ENCODE measurements at places on chromosomes 3 and 15. TPM values are rescaled to one million over a fixed set of nuclear protein-coding genes. Genes with fewer than 3 reads are reported as not detected.
A peak's percentile ranks its signal among the peaks of the same experiment; 100 is the strongest.

NPAP1 gene
- 0.07 TPM for total RNA-seq

CISH gene
- 6.0 TPM for total RNA-seq

APOD gene
- total RNA-seq = not detected

NRG4 gene
- total RNA-seq = not detected

SUSD5 gene
- 2.0 TPM for total RNA-seq

TRAT1 gene
- not detected for total RNA-seq

DNA sequence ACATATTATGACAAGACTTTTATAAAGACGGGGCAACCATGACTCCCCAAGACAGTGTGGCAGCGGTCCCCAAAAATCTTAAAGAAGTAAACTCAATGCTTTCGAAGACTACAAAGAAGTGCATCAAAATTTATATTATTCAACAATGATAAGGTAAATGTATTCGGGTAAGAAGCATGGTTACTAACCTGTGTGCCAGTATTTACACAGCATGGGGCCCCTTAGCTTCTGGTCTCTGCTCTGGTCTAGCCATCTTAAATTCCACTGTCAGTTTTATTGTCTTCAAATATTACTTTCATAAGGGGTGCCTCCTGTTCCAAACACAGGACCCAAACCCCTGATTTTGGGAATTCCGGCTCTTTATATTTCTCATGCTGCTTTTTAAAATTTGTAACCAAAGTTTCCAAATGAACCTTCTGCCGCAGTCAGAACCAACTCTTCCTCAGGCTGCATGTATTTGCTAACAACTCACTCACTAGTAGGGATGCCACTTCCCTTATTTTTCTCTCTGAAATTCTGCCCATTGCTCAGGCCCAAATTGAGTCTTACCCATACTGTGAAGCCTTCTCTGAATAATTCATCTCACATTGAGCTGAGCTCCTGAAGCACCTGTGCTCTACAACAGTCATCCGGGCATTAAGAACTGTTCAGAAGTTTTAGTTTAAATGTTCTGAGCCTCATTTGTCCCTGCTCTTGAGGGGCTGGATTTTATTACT, 1.2 kb downstream of the TTC23 start:
- no peak for DNase-seq

GRCh38 chr3:10992943-10993728, 588 bp downstream of the SLC6A1 start:
- no peak for DNase-seq

DNA sequence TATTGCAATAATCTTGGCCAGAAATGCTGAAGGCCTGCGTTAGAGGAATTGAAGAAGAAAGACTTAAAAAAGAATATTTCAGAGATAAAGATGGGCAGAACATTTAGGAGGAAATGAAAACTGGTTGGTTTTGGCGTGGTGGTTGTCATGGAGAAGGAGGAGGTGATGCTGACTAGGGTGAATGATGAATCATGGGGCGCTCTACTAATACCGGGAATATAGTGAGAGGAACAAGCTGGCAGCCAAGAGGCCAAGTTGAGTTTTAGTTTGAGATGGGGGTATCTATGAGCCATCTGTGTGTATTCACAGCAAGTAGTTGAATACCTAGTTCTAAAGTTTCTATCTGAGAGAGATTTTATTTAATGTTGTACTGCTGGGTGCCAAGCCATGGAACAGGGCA, 6.8 kb upstream of the GAP43 start:
- no peak for DNase-seq

DNA sequence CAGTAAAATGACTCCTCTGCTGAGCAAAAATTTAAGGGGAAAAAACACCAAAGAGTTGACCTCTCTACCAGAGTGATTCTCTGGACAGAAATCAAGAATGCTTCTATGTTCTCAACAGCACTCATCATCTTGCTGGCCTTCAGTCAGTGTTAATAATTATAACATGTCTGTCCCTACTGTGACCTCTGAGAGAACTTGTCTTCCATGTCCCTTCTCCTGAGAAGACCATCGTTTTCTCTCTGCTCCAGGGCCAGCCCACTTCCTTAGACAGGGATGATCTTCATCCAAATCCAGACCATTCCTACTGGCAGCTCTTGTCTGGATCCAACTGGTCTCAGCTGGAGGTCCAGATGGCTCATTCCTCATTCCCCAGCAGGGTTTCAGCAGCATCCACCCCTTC, 139.0 kb upstream of the NECTIN3 start:
- DNase-seq = no peak

DNA sequence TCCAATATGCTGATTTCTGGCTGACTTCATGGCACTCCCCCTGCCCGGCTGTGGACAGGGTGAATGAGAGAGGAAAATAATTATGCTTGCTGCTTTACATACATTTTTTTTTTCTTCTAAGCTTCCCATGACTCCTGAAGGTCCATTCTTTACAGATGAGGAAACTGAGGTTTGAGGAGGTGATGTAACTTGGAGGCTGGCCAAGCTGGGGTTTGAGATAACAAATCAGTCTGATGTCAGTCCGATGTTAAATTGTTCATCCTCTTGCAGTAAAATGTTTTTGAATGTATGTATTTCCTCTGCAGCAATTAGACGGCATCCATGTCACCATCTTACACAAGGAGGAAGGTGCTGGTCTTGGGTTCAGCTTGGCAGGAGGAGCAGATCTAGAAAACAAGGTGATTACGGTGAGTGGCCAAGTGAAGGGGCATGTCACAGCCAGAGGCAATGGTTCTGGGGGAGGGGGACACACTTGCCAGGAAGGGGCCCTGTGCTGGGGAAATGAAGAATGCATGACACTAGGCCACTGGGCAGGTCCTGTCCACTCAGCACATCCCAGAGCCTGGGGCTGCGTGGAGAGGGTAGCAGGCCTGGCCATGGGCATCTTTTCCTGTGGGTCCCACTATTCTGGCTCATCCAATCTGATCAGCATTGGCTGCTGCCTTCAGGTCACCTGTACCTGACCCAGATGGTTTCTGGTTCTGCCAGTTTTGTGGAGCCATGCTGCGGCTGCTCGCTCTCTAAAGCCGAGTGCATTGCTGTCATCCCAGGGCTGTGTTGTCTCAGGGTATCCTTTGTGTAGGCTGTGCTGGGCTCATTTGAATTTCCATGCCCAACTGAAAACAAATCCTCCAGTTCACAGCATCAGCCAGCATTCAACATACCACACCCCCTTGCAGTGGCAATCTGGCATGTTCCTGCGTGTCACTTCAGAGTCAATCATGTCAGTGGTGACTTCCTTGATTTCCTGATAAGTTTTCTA, 20.4 kb downstream of the STARD5 start:
- no peak for DNase-seq

GRCh38 chr15:43920815-43921214, 94.0 kb downstream of the WDR76 start:
- peak; percentile 82 for DNase-seq

DNA sequence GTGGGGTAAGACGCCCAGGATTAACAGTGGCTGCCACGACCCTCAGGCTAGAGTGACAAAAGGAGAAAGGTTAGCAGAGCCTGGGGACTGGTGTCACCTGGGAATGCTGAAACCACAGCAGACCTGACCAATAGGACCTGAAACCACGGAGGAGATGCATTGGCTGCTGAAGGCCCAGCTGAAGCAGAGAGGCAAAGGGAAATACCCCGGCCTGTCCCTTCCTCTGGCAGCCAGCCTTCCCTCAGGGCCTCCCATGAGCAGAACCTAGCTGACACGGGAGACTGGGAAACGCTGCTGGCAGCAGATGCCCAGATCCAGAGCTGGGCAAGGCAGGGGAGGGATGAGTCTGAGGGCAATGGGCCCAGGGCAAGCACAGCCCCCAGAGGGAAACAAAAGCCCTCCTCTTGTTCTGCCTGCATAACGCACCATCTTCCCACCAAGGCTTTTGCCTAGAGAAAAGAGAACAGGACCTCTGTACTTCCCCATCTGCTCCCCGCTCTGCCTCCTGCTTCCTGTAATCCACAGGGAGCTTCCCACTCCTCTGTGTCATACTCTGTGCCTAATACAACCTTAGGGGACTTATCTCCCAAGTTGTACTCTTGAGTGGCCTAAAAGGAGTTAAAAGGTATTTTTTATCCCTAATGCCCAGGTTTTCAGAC, 216.2 kb downstream of the ABHD5 start:
- peak; percentile 28 for DNase-seq

DNA sequence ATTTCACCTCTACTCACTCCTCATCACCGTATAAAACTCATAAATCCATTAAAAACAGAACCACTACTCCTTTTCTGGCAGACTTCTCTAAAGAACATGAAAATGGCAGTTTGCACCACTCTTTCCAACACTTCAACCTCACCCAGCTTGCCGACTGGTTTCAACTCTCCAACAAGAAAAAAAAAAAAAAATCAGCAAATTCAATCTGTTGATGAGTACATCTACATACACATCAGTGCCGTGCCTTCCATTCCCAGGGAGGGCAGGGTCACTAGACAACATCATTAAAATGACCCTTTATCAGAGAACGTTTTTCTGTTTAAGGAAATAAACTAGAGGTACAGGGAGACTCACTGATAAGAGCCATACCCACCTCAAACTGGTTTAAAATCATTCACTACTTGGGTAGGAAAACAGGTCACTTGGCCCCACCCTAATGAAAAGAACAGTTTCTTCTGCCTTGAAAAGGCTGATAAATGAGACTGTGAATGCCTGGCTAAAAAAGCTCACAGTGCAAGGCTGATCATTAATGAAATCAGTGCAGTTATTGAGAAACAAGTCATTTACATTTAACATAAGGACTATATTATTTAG, 6.0 kb downstream of the ANXA2 start:
- no peak for DNase-seq

DNA sequence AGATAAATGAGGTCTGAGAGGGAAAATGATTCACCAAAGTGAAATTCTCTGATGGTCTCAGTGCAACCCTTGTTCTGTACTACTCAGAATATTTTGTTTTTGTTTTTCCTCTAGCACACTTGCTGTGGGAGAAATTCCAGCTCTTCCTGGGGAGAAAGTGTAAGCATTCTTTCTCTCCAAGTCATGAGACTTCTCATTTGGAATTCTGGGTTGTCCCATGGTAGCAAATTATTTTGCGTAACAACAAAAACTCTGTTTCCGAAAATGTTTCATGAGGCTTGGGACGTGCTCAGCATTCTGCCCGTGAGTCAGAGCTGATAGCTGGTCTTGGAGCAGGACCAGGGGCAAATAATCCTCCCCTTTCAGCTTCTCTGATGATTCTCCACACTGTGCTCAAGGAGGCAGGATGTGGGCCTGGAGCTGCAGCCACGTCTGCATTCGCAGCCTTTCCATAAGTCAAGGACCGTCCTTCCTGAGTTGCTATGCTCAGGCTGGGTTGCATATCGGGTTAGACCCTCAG, 70.3 kb downstream of the SENP2 start:
- no peak for DNase-seq
